ENCODE measurements at places on chromosomes 6 and 20. TPM values are rescaled to one million over a fixed set of nuclear protein-coding genes. Genes with fewer than 3 reads are reported as not detected.

DNA sequence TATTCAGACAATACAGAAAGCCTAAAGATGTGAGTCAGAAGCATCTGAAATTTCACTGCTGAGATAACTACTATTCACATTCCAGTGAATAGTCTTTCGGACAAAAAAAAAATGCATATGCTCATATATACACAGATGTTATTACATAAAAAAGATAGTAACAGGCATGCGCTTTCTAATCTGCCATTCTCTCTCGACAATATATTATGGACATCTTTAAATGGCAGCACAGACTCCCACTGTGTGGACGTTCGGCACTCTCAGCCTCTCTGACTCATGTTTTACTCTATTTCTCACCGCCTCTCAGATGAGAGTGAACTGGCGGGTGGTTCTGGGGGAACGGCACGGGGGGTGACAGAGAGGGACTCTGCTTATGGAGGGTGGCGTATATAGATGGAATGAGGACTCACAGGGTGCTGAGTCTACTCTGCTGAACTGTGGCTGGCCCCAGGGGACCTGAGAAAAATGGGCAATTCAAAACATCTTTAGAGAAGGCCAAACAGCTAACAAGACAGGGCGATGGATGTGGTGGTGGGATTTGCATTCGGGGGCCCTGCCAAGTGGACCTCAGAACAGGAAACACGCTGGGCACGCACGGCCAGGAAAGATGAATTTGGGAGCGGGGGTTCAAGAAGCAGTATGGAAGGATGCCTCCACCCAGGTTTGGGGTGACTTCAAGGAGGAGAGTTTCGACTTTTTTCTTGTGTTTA lies 68.9 kb downstream of the MDGA1 start:
- DNase-seq = no peak

DNA sequence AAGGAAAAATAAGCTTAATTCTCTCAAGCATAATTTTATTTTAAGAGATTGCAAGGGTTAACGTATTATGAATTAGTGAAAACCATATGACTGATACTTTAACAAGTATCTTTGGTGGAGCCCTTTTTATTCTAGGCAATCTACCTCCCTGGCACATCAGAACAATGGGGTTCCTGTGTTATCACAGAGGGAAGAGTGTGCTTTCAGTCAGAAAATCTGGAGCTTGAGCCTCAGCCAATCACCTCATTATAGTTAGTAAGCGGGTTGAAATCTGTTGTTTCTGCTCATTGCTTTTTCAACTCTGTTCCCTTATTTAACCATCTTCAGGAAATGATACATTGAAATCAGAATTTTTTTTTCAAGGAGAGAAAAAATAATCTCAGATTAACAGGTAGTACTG lies 391 bp downstream of the ADGRF1 start:
- DNase-seq = no peak

DNA sequence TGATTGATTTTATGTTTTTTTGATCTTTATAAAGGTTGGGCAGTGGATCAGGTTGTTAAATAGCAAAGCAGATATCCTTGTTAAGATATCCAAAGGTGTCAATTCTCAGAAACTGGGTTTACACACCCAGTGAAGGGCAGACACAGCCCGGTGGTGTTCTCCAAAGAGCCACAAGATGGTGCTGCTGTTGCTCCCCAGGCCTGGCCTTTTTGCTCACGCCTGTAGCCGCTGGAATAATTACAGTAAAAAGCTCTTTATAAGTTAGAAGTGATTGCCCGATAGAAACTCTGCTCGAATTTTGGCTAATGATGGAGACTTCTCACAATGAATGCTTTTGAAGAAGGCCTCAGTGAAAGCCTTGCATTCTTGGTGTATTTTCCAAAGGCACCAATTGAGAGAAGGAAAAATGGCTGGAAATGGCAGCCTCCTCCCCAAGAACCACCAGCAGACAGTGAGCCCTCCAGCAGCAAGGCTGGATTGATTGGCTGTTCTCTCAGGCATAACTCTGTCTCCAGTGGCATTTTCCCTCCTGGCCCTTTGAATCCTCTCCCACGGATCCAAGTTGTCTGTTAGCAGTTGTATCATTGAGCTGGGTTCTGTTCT lies 120.5 kb upstream of the CHD6 start:
- DNase-seq = peak; percentile 64

DNA sequence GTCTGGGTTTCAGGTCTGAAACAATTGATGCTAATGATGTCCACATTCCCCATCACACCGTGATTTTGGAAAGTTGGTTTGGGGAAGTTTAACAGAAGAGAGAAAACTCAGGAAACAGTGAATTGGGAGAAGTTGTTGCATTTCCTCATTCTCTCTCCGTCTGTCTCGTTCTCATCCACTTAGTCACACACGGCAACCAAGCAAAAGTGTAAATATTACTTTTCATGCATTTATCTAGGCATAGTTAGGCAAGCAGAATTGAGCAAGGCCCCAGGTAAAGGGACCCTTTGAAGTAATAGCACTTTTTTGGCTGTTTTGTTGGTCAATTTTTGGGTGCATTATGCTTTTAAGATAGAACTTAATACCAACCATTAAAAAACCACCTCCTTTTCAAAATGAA lies 137.0 kb upstream of the SULF2 start:
- no peak for DNase-seq

DNA sequence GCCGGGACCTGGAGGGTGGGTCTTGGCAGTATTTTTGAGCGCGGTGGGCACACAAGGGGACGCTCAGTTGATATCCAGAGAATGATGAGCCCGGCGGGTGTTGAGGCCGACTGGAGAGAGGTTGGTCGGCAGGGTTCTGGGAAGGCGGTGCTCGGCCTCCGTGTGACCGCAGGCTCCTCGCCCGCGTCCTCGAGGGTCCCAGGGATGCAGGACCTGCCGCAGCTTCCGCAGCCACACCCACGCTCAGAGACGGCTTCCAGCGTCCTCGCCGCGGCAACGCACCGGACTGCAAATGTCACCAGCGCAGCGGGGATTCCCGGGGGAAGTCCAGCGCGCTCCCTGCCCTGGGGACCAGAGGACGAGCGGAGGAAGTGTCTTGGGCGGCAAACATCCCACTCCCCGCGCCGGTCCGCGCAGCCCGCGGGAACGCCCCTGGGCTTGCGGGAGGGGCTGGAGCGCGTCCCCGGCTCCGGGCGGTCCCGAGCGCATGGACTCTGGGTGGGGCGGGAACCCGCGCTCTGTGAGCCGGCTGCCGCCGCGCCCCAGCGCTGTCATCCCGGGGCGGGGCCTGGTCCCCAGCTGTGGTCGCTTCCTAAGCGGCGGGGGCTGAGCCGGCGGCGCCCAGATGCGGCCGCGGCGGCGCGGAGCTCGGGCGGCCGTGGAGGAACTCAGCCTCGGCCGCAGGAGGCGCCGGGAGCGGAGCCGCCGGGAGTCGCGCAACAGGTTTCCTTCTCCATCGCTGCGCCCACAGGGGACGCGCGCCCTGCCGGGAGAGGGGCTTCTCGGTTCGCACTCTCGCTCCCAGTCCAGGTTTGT lies at the start of gene STX11:
STX11 (plus strand) TSS at position 624 of the 816 bp plus-strand sequence. CDS start 36,111 bp downstream, outside the sequence.
- DNase-seq = peak; percentile 88

Gene KIAA0408
- 6.0 TPM for total RNA-seq

DNA sequence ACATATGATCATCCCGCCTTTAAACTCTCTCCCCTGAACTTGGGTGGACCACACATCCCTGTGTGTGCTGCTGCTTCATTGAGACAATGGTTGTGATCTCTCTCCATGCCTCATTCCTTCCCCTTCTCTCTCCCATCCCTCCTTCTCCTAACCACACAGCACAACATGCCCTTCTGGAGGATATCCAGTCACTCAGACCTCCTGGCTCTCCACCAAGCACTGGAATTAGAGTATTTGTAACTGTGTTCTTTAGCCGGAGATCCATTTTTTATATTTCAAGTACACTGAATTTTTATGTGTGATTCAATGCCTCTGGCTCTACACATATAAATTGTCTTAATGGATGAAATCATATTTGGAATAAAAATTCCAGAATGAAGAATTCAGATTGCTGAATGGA lies 287.4 kb downstream of the EYA4 start:
- no peak for DNase-seq

Gene GCNT2
- total RNA-seq = 1.4 TPM

Gene PROKR2
- not detected for total RNA-seq

Gene WFDC10B
- total RNA-seq = not detected

Gene TXLNB
- 0.17 TPM for total RNA-seq

GRCh38 chr20:29741594-29741893 lies 1515.9 kb upstream of the DEFB115 start:
- no peak for DNase-seq

DNA sequence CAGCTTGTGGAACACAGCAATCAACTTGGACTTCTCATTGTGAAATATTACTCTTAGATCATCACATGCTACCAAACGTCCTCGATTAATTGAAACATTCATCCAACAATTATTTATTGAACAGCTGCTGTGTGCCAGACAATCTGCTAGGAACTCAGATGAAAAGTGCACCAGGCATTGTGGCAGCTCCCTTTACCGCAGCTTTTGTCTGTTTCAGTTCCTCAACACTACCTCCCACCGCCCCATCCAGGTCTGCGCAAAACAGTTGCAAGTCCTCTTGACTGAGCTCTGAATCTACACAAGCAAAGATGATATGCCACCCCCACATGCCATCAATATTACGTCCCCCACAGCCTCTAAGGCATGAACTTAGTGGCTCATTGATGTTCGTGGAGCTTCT lies 1094.4 kb upstream of the MAP3K7 start:
- DNase-seq = no peak

Gene SCGN
- not detected for total RNA-seq

DNA sequence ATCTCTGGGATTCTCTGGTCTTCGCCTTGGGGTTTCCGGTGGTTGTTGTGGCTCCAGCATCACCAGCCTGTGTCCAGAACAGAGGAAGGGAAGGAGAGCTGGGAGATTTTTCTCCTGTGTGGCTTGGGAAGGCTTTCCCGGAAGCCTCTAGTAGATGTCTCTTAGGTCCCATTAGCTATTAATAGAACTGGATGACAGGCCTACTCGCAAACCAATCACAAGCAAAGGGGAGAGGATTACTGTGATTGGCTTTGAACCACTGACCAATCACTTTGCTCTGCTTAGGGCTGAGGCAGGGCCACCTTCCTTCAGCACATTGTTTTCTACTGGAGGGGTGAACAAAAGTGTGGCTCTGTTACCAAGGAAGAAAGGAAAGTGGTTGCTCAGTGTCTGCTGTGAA lies 203.4 kb upstream of the SULF2 start:
- no peak for DNase-seq

- DNase-seq = peak; percentile 11
Observed at GRCh38 chr20:61608275-61609085, 356.4 kb downstream of the CDH4 start.

GRCh38 chr6:120918137-120918536 lies 416.1 kb downstream of the TBC1D32 start:
- no peak for DNase-seq

Gene BPIFB4
- not detected for total RNA-seq

Gene SLC26A8
- not detected for total RNA-seq

Gene BTNL2
- not detected for total RNA-seq

Gene TCP11
- total RNA-seq = not detected

DNA sequence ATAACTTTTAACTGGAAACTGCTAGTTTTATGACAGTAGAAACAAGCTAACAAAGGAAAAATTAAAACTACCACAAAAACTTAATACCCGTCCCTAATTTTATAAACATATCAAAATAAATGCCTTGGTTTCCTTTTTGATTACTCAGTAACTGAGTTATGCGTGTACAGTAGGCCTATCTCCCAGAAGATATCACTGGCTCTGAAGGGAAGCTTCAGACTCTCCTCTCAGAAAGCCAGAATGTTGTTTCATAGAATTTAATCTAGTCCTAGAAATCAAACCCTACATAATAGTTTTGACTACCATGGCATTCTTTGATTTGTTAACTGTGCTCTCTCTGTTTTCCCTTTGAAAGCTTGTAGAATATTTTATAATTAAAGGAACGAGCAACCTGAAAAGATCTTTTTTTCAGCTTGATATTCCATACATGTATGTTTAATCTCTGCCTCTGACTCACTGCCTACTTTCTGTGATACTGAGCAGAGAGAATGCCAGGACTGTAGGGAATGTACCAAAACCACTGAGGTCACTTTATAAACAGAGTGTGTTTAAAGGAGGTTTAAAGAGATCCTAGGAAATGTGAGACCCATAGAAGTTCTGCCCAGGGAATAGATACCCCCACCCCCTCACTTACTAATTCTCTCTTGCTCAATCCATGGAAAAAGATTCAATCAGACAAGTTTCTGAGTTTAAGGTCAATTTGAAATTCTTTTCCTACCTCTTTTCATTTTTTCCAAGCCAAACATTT lies 311.5 kb downstream of the HDGFL1 start:
- DNase-seq = no peak

Gene LSM2
- total RNA-seq = 142 TPM

Gene KIF25
- not detected for total RNA-seq

Gene SAMD3
- total RNA-seq = 3.7 TPM

- no peak for DNase-seq
Observed at GRCh38 chr6:42210551-42210950, 7.1 kb downstream of the MRPS10 start.

DNA sequence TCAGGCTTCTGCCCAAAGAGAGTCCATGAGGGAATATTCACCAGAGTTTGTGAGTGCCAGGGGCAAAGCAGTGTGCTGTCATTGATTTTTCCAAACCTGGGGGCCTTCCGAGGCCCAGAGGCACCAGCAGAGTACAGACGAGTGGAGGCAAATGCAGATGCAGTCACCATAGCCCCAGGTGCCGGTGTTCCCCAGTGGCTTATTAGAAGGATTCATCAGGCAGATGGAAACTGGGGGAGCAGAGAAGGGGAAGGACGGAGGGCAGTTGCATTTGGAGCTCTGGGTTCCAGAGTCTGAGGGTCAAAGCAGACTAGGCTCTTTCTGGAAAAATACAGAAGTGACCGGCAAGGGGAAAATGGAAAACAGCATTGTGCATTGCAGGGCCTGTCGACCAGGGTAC lies 184.2 kb downstream of the ANKRD60 start:
- DNase-seq = no peak

DNA sequence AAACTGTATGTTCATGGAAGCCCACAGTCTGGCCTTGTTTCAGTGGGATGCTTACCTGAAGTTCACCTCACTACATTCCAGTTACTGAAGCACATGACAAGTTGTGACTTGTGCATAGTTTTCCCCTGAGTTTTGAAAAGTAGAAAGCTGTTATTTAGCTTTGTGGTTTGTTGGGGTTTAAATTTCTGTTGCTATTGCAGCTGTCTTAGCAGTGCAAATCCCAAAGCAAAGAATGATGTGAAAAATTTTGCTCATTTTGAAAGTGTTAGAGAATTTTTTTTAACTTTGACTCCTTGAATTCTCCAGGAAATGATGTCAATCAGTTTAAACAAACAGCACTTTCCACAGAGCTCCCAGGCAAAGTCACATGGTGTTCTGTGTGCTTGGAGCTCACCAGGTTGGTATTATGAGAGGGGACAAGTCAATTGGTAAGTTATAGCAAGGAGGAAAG lies 268.4 kb downstream of the ADGRG6 start:
- no peak for DNase-seq

DNA sequence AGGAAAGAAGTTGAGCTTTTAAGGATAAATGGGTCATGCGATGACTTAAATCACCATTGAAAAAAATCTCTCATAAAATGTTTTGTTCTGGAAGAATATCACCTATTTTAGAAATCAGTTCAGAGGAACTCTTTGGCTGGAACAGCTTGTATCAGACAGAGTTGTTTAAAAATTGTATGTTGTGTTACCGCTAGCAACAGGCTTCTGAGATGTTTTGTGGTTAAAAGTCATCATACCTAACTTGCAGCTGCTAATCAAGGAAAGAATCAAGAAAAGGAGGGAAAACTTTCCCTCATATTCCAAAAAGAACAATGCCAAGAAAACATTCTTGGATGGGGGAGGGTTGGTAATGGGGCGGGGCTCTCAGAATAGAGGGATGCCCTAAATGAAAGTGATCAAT lies 220.7 kb upstream of the CITED2 start:
- DNase-seq = no peak

Measured in activated CD4-positive, alpha-beta memory T cell treated with anti-CD3 and anti-CD28 coated beads for 36 hours (primary cell).